Lower lobe of right lung (tissue), 2 donors: ENCODE measurements at places on chromosomes 1 and 21. TPM values are rescaled to one million over a fixed set of nuclear protein-coding genes. Genes with fewer than 3 reads are reported as not detected.

Gene USP33
- 68.4 TPM for total RNA-seq

Gene KCNJ15
- 62.7 TPM for total RNA-seq

Gene KIF1B
- total RNA-seq: 38.0 TPM

Gene CD1D
- total RNA-seq: 4.6 TPM

Gene LRRC47
- 34.4 TPM for total RNA-seq

Gene SLC45A1
- 0.92 TPM for total RNA-seq

Gene RIPPLY3
- total RNA-seq: 0.44 TPM

Gene CYP4A11
- not detected for total RNA-seq

Gene FAM151A
- total RNA-seq: not detected

Gene NBPF20
- 2.4 TPM for total RNA-seq

GRCh38 chr1:223837206-223837605, 8.5 kb downstream of the TP53BP2 start:
- no peak for DNase-seq

DNA sequence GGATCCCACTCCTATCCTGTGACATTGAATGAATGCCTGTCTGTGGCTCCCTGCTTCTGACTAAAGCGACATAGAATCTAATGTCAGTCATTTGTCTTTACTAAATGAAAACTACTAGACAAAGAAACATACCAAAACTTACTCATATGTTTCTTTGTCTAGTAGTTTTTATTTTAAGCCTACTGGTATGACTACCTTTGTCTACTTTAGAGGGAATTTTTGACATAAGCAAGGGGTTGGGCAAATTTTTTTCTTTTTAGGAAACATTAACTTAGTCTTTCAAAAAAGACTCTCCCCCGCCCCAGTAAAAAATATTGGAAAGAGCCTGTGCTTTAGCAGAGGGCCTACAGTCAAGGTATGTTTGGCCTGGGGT, 4.9 kb downstream of the NEK7 start:
- no peak for DNase-seq

- DNase-seq: no peak
These were observed 31.2 kb downstream of the MACO1 start for GRCh38 chr1:25461849-25462248.

GRCh38 chr1:179061360-179062282, 20.2 kb upstream of the TOR3A start:
- DNase-seq: no peak

DNA sequence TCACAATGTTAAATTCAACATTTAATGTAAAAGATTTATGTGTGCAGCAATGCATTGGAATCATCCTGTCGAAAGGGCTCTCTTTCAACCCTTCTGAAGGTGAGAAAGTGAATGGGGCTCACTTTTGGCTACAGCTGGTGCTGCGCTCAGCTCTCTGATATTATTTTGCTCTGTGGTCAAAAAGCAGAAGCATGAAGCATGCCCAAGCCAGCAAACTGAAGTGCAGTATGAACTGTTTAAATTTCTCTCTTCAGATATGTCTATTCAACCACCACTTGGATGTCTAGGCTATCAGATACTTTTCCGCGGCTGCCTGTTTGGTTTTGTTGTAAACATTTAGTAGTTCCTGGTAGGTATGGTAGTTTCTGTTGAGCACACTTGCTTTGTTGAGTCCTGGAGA, 216.9 kb upstream of the TMPRSS15 start:
- no peak for DNase-seq

DNA sequence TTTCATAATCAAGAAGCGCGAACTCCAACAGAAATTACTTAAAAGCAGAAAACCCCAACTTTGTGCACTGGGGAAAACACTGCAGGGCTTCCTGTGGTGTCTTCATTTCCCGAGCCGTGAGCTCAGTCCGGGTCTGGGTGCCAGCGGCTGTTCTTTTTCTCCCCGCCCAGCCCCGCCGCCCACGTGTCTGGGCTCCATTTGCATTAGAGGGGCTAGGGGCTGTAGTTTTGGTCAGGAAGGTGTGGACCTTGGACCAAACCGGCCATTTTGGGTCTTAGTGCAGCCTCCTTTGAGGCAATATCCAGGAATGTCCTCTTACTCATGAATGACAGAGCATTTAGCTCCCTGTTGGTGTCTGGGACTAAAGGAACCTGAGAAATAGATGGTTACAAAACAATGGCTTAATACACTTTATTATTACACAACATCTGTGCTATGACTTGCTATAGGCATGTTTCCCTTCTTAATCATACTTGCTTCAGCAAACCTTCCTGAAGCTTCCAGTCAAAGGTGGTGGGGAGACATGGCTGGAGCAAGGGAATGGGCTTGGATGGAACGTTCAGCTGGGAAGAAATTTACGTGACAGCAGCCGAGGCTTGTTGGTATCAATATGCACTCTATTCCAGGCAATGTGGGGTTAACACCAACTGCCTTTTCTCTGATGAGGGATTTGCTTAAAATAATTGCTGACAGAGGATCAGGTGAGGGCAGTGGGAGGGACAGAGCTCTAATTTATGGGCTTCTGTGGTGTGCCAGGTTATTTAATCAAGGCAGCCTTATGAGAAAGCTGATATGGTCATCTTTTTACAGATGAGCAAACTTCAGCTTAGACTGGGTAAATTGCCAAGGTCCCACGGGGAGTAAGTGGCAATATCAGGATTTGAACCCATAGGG, 1.1 kb downstream of the AGTRAP start:
- DNase-seq: peak; percentile 75

GRCh38 chr1:156451505-156452160, 48.9 kb downstream of the MEF2D start:
- DNase-seq: no peak

GRCh38 chr1:245432228-245432875, 277.6 kb downstream of the KIF26B start:
- no peak for DNase-seq

GRCh38 chr1:54439550-54440223, 33.5 kb upstream of the SSBP3 start:
- DNase-seq: no peak

GRCh38 chr1:160045653-160046052, 13.9 kb upstream of the PIGM start:
- DNase-seq: no peak

DNA sequence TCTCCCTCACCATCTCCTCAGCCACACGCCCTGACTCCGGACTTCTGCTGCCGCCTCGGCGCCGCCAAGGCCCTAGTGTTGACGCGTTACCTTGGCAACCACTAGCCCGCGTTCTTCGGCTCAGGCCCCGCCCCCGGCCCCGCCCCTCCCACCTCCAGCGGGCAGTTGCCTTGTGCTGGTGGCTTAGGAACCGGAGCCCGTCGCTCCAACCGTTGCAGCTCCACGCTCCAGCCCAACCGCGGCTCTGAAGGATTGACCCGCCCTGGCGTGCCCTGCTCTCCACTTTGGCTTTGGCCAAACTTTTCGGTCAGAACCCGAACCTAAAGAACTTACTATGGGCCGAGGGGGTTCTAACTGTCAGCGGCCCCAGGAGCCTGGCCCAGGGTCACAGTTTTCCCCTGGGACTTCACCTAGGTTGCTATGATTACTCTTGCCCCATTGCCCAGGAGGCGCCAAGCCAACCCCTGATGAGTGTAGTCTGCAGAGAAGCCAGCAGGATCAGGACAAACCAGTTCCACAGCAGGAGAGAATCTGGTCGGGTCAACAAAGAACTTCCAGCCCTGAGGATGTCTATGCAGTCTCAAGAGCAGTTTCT, at the start of gene CFAP45:
Gene CFAP45 (minus strand): TSS at position 80 of the 595 bp plus-strand sequence. CDS start 67 bp downstream, at position 13.
- peak; percentile 93 for DNase-seq

DNA sequence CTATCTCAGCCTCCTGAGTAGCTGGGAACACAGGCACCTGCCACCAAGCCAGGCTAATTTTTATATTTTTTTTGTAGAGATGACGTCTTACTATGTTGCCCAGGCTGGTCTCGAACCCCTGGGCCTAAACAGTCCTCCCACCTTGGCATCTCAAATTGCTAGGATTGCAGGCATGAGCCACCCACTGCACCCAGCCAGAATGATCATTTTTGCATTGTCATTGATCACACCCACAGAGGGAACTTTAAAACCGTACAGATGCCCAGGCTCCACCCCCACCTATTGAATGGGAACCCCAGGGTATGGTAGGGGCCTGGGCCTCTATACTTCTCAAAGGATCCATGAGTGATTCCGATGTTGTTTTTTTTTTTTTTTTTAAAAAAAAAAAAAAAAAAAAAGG, 36.7 kb downstream of the ETNK2 start:
- DNase-seq: no peak

- no peak for DNase-seq
These were observed 213.2 kb upstream of the JUN start for GRCh38 chr1:58997060-58997411.

GRCh38 chr1:95509989-95510388, 276.0 kb downstream of the RWDD3 start:
- DNase-seq: no peak

GRCh38 chr1:23194119-23194984, 22.9 kb downstream of the HTR1D start:
- no peak for DNase-seq

DNA sequence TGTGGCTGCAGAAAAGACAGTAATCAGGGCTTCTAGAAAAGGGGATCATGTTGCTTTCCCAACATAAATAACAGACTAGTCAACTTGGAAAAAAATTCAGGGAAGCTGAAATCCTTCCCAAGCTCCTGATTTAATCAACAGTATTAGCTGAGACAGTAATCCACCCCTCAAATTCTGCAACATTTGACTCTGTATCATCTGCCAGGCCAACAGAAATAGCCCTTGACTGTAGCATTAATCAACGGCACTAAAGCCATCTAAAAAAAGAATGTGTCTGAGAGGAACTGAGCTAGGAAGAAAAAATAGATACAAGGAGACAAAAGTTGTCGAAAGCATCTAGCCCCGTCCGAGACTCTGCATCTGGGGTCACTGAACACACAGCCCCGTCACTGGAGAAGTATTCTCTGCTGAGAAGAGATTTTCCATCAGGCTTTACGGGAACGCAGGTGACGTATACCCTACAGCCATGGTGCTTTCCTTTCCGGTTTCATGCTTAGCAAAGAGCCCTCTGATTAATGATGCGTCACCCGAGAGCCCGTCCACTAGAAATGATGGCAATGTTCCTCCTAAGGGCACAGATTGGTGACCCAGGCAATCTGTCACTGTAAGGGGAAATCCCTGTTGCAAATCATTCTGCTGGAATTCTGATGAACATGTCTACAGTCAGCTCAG, 42.1 kb upstream of the TP53BP2 start:
- DNase-seq: no peak

DNA sequence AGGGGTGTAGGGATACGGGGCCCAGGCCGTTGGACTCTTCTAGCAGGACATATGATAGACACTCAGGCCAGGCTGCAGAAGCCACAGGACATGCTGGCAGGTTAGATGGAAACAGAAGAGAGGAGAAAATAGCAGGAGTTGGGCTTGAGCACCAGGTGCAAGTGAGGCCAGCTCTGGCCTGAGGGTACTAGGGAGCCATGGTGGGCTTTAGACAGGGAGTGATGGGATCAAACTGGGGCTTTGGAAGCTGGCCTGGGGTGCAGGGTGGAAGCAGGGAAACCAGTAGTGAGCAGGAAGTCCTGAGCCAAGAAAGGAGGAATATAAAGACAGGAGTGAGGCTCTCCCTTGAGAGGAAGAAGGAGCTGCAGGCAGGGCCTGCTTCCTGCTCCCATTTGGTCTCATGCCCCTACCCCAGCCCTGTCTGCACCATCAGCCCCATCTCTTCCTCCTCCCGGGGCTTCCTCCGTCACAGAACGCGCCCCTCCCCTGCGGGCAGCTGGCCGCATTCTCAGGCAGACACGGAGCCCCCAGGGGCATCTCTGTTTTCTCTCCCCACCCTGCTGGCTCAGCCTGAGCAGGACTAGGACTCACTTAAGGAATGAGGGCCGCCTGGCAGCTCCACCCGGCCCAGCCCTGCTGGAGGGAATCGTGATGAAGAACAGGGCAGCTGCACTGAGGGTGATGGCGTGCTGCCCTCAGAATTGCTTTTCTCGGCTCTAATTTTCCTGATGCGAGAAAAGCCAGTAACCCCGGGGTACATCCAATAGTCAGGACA, 165.5 kb upstream of the TMEM51 start:
- no peak for DNase-seq

GRCh38 chr1:231485029-231485784, 43.3 kb upstream of the TSNAX start:
- no peak for DNase-seq

- no peak for DNase-seq
These were observed 221.2 kb downstream of the PRDM2 start for GRCh38 chr1:13921190-13921589.

DNA sequence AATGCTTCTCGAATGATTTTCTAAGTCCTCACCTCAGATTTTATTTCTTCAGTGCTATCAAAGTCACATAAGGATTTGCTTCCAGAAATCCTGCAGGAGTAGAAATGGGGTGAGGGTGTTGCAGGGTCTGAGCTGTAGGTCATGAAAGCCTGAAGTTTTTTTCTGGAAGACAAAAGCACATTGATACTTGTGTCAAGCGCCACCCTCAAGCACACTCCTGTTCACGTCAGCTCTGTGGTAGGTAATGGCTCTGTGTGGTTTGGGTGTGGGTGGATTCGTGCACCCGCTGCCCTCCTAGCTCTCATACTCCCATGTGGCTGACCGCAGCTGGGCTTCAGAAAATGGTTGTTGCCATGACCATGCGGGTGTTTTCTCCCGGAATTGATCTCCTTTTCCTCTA, 39.9 kb downstream of the AKNAD1 start:
- no peak for DNase-seq

DNA sequence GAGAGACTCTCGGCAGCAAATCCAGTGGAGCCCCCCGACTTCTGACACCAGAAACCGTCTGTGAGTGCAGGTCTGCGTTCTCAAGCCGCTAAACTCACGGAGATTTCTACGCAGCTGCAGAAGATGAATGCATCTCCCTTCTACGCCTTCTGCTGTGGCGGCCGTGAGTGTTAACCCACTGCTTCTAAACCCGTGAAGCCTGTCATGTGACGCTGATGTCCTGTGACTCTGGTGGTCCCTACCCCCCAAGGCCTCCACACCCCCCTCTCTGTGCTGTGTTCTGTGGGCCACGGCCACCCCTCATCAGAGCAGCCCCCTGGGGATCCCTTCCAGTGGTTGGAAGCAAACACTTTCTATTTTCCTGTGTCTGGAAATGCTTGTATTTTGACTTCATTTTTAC, 33.9 kb upstream of the COL18A1 start:
- no peak for DNase-seq

- DNase-seq: no peak
These were observed 10.4 kb upstream of the TMEM200B start for GRCh38 chr1:29133861-29134694.

DNA sequence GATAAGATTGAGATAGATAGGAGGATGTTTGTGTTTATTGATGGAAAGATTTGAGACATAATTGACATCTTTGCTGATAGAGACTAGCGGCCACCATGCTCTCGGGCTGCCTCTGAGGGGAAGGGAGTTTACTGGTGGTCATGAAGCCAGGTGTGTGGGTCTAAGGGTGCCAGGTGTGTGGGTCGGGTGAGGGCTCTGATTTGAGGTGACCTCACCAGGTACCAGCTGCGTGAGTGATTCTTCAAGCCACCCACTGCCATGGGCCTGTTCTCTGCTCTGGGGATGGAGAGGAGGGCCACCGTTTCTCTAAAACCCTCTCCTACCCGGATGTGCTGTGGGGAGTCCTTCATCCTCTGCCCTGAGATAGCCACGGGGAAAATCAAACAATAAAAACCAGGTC, 3.2 kb downstream of the UBASH3A start:
- DNase-seq: no peak

GRCh38 chr1:150761801-150762200, 3.8 kb downstream of the CTSS start:
- no peak for DNase-seq

- no peak for DNase-seq
These were observed 337.7 kb downstream of the DISC1 start for GRCh38 chr1:231964241-231964640.
